Stimulated activated CD8-positive, alpha-beta memory T cell treated with anti-CD3 and anti-CD28 coated beads, Interleukin-4, amount 100 ng/mL, for 24 hours (primary cell): ENCODE measurements at places on chromosomes 12 and 14.

DNA sequence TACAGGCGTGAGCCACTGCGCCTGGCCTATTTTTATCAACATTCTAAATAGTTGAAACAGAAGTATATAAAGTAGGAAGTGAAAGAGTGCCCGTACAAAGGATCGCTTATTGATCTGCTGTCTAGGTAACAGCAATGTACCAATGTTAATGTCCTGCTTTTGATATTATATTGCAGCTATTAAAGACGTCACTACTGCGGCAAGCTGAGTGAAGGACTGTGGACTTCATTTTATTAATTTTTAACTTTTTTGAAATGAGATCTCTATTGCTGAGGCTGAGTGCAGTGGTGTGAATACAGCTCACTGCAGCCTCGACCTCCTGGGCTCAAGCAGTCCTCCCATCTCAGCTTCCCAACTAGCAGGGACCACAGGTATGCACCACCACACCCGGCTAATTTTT is 10.8 kb downstream of the PTGR2 start:
- no peak for DNase-seq

- DNase-seq: no peak
Measured at GRCh38 chr12:130651188-130651959, 64.7 kb downstream of the RIMBP2 start.

DNA sequence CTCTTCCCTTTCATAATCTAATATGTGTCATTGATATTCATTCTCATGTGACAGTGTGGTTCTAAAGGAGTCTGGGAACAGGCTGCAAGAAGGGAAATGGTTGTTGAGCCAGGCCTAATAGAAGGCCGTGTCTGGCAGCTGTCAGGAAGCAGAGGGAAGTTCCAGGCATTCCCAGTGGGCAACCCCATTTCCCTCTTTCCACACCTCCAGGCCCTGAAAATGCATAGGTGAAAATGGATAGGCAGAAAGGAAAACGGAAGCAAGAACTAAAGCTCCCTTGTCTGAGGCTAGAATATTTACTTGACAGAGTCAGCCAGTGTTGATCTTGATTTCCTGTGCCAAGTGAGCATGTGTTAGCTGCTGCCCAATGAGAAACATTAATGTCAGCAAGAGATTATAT is 97.7 kb downstream of the PPM1A start:
- DNase-seq: no peak

DNA sequence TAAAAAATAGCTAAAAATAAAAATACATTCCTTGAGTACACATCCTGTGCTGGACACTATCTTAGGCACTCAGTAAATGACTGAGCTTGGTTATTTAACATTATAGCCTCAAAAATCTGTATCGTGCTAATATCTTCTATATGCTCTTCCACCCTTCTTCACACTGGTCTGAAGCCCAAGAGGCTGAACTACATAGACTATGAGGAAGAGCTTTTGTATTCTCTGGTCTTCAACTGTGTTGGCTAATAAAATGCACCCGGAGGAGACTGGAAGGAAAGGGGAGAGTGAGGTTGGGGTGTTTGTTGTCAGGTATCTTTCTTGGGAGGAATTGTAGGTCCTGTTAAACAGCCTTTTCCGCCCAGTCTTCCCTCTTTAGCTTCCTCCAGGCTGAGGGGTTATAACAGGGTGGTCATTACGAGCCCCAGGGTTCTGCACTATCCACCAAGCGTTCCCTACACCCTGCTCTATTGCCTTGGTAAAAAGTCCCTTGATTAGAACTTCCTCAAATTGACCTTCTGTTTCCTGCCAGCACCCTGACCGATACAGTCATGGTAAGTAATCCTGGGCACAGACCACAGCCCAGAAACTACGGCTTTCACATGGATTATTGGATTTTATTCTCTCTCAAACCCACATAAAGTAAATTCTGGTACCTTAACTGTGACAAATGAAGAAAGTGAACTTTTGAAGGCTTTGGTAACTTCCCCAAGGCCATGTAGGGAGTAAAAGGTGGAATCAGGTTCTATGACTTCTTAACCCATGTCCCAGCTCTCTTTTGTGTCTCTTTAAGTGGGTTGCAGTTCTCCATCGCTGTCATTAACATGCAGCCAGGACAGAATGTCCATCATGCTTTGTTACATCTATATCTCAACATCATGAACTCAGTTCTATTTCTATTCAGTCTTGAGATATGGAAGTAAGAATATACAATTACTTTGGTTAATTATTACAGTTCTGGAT is 71.3 kb downstream of the PTHLH start:
- DNase-seq: no peak

DNA sequence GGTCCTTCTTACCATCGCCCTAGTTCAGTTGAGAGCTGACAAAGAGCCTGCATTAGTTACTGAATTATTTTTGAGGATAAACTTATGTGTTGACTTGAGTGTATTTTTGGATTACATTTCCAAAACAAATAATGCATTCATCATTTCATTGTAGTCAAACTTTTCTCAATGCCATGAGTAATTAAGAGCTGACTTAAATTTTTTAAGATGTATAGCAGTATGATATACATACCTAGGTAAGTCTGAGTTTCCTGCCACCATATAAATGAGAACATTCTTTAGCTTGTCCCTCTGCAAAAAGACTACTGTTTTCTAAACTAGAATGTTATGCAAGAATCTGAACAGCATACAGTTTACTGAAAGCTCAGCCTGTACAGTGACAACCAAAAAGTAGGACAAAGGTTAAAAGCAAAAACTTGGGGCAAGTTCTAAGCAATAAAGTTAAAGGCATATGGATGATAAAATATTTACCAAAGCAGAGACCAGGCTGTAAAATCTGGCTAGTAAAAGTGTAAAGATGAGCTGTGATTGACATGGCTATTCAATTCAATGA is 82.1 kb upstream of the FERMT2 start:
- DNase-seq: no peak

DNA sequence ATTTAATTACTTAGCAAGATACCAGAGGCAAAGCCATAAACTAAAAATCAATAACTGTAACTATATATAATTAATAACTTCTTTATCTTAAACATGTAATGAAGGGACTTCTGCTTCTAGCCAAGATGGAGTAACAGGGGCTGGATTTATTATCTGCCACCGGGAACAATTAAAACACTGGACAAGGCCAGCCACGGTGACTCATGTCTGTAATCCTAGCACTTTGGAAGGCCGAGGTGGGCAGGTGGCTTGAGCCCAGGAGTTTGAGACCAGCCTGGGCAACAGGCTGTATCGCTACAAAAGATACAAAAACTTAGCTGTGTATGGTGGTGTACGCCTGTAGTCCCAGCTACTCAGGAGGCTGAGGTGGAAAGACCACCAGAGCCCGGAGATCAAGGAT is 113.6 kb downstream of the TAOK3 start:
- no peak for DNase-seq

- DNase-seq: no peak
Measured at GRCh38 chr14:102863381-102863780, 59.1 kb upstream of the AMN start.

DNA sequence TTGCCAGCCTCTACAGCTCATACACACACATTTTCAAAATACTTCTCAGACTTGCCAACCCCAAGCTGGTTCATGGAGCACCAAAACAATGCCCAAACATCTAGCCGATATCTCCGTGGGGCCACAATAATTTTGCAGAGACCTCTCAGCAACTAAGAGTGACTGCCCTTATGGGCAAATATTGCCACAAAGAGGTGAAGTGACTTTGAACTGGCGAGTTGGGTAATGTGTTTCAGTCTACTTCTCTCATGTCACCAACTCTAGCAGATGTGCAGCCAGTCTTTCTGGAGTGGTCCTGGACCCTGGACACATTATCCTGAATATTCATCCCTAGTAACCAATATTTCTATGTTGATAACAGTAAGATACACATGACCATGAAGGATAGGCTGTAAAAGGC is 290.3 kb downstream of the EMP1 start:
- DNase-seq: no peak

DNA sequence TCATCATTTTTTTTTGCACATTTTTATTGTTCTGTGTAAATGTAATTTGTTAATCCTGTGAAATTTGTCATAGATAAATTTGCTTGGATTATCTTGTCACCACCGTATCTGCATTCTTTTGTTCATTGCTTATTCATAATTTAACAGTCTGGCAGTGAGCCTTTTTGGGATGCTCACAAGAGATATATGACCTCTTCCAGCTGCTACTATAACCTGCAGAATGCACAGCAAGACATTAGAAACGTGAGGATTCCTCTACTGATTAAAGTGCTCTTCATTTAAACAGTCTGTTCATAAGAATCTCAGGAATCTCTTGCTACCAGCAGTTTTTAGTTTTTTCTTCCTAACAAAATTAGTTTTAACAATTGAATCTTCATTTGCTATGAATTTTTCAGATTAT is 9.1 kb downstream of the NPAS3 start:
- no peak for DNase-seq
